Purkinje cell (primary cell): ENCODE measurements at places on chromosomes 3 and 15. TPM values are rescaled to one million over a fixed set of nuclear protein-coding genes. Genes with fewer than 3 reads are reported as not detected.

Gene SPATA12
- not detected in 2 replicates for polyA plus RNA-seq

Gene RAP2B
- polyA plus RNA-seq = 1.5 and 3.3 TPM in 2 replicates

Gene FRG2C
- not detected in 2 replicates for polyA plus RNA-seq

Gene TLR9
- not detected in 2 replicates for polyA plus RNA-seq

Gene ADGRG7
- not detected in 2 replicates for polyA plus RNA-seq

Gene CSPG4
- polyA plus RNA-seq = not detected in 2 replicates

Gene PAK6
- polyA plus RNA-seq = 1.1 TPM in 1 of 2 replicates, not detected in the other

Gene GPR171
- 8.1 TPM in 1 of 2 replicates, not detected in the other for polyA plus RNA-seq

Gene LRRC31
- 0.98 and 1.9 TPM in 2 replicates for polyA plus RNA-seq

Gene CNTN4
- 49.9 and 60.9 TPM in 2 replicates for polyA plus RNA-seq
